NCI-H1092 (cell line): ENCODE measurements at places on chromosomes 7 and 10.

DNA sequence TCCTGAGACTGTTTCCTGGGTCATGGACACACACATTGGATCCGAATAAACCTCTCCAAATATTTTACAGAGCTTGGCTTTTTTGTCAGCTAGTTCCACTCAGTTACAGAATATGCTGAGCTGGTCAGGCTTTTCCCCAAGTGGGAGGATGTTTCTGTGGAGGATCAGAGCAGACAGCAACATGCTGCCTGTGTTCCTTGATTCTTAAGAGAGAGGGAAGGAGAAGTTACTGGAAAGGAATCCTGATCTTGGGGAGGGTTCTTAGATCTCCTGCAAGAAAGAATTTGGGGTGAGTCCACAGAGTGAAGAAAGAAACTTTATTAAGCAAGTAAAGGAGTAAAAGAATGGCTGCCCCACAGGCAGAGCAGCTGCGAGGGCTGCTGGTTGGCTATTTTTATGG lies 76.8 kb upstream of the RPA3 start:
- DNase-seq = no peak

DNA sequence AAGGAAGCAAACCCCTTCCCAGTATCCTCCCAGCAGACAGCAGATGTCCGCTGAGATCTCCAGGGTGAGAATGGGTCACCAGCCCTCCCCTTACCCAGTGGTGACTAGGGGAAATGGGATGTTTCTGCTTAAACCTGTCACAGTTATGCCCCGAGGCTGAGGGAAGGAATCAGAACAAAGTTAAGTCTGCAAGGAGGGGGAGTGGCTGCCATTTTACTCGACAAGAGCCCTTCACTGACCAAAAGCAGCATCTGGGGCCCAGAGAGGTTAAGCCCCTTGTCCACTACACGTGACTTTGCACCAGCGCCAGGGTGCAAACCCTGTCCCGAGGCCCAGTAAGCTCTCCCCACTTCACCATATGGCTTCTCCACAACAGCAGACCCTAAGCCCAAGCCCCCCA lies 4.6 kb upstream of the NANOS1 start:
- DNase-seq = no peak

DNA sequence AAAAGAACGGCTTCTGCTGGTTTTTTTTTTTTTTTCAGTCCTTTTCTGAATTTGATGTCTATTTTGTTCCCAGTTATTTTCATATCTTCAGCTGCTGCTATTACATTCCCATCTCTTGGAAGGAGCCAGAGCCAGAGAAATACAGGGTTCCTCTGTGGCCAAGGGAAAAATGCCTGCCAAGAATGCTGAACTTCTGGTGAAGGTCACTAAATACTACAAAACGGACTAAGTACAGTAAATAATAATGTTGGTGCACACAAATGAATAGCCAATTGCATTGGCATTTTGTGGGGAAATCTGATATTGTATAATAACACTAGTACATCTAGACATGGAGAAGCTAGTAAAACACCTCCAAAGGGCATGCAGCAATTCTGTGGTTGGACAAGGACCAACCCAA lies 56.3 kb upstream of the ZEB1 start:
- no peak for DNase-seq

DNA sequence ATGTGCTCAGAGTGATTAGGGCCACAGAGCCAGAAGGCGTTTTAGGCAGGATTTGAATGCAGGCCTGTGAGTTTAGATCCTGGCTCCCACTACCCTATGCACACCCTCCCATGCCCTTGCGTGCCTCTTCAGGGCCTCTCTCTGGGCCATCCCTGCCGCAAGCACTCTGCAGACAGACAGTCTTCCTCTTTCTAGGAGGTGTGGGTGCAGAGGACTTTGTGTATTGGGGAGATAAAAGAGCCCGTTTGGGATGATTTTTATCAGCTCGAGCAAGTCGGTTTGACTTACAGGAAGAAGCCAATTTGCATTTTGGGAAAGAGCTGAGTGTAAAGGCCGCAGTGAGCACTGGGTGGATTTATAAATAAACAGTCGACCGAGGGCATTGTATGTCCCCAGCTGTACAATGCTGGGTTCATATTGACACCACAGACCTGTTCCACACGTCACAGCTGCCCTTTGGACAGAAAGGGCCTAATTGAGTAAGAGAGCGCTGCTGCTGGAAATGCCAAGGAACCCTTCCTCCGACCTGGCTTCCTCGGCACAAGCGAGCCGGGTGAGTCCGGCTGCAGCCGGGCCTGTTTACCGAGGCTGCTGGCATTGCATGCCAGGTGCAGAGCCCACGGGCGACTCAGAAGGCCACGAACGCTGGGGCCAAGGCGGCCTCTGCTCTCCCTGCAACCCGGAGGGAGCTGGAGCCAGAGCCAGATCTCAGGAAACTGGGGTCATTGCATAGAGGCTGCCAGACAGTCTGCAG lies 25.1 kb downstream of the ZMIZ1 start:
- DNase-seq = no peak

- no peak for DNase-seq
Measured at GRCh38 chr10:22690158-22690557, 24.2 kb downstream of the PIP4K2A start.

- no peak for DNase-seq
Measured at GRCh38 chr7:129391546-129392171, 42.6 kb upstream of the STRIP2 start.

GRCh38 chr7:130269318-130269694 lies 2.6 kb downstream of the CPA2 start:
- DNase-seq = no peak

DNA sequence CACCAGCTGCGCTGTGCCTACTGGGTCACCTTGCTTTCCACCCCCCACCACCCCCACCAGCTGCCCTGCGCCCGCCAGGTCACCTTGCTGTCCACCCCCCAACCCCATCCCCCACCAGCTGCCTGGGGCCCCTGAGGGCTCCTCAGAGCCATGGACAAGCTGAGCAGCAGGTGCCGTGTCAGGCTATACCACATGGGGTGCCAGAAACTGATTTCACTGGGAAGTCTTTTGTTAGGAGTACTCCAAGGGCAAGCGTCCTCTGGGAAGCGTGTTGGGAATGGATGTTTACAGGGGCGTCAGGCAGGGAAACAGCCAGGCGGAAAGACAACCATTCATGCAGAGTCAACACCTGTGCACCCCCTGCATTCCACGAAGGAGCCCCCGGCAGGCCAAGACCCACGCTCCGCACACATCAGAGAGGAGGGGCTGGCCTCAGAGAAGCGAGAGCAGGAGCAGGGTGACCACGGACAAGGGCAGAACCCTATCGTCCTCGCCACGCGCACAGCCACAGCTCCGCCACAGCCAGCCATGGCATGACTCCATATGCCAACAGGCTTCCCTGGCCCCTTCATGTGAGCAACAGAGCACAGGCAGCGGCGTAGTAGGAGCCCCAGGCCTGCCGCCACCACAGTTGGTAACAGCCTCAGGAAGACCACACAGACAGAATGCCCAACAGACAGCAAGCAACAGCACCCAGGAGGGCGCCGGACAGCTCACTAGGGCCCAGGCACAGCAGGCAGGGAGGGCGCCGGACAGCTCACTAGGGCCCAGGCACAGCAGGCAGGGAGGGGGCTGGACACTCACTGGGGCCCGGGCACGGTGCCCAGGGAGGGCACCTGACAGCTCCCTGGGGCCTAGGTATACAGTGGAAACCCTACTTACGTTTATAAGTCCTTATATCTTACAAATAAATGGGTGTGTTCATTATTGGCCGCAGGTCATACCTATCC lies 180.8 kb downstream of the MAD1L1 start:
- peak; percentile 87 for DNase-seq

DNA sequence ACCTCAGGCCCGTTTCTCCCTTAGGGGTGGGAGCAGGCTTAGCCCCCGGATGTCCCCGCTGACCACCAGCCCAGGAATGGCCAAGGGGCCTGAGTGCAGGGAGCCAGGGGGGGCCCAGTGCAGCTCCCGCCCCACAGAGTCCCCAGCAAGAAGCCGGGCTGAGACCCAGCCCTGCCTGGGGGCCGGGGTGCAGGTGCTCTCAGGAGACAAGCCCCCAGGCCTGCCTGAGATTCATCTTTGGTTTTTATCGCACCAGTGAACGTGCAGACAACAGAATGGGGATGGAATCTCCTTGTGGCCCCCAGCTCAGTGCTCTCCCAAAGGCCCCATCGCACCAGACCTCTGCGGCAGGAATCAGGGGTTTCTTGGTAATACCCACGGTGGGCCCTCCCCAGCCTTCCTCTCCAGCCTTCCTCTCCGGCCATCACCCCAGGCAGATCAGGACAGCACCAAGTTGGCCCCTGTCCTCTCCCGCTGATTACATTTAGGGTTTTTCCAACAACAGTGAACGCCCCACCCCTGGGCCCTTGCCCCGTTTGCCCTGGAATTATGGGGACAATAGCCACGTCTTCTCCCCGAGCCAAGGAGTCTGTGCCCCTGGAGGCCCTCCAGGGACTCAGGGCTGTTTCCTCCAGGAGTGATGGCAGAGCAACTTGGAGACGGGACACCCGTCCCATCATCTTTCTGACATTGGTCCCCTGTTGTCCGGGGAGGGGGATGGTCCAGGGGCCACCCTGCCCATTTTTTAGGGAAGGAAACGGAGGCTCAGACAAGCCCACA lies 22.4 kb downstream of the ADAP1 start:
- no peak for DNase-seq

DNA sequence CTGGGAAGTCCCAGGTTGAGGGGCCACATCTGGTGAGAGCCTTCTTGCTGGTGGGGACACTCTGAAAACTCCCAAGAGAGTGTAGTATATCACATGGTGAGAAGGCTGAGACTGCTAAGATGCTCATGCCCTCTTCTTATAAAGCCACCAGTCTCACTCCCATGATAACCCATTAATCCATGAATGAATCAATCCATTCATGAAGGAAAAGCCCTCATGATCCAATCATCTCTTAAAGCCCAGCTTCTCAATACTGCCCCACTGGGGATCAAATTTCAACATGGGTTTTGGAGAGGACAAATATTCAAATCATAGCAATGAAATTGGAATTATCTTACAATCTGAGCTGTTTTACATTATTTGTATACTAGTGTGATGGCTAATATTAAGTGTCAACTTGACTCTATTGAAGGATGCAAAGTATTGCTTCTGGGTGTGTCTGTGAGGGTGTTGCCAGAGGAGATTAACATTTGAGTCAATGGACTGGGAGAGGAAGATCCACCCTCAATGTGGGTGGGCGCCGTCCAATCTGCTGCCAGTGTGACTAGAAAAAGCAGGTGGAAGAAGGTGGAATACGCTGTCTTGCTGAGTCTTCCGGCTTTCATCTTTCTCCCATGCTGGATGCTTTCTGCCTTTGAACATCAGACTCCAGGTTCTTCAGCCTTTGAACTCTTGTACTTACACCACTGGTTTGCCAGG lies 14.3 kb upstream of the UBE2D1 start:
- DNase-seq = no peak

DNA sequence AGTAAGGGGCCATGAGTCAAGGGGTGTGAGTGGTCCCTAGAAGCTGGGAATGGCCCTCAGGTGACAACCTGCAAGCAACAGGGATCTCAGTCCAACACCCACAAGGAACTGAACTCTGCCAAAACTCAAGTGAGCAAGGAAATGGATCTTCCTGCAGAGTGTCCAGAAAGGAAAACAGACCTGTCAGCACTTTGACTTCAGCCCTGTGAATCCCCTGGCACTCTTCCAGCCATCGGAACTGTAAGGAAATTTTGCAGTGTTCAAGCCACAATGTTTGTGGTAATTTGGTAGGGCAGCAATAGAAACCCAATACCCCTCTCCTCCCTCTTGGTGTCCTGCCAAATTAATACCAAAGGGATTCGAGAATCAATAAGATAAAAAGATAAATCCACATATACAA lies 6.9 kb downstream of the LYZL1 start:
- DNase-seq = no peak

GRCh38 chr7:69377191-69377590 lies 221.1 kb upstream of the AUTS2 start:
- no peak for DNase-seq
